ENCODE measurements at places on chromosomes 4 and X. TPM values are rescaled to one million over a fixed set of nuclear protein-coding genes. Genes with fewer than 3 reads are reported as not detected.

H2BW2 gene
- polyA plus RNA-seq: 5.5 TPM

TMEM150C gene
- 7.7 TPM for polyA plus RNA-seq

PNMA5 gene
- 15.8 TPM for polyA plus RNA-seq

EFNB1 gene
- 21.1 TPM for polyA plus RNA-seq

NAA11 gene
- 17.9 TPM for polyA plus RNA-seq

LAMTOR3 gene
- polyA plus RNA-seq: 50.2 TPM

IL13RA2 gene
- 36.5 TPM for polyA plus RNA-seq

ARR3 gene
- not detected for polyA plus RNA-seq

F8A1 gene
- 8.5 TPM for polyA plus RNA-seq

DUSP9 gene
- 2.5 TPM for polyA plus RNA-seq

HS3ST1 gene
- 1.2 TPM for polyA plus RNA-seq

FAM9B gene
- 5.0 TPM for polyA plus RNA-seq

CCKAR gene
- not detected for polyA plus RNA-seq

ZBTB49 gene
- 10.2 TPM for polyA plus RNA-seq

SLC9B1 gene
- polyA plus RNA-seq: 108 TPM

PDGFRA gene
- 26.2 TPM for polyA plus RNA-seq

RADX gene
- 6.2 TPM for polyA plus RNA-seq

GSX2 gene
- 1.1 TPM for polyA plus RNA-seq

CRLF2 gene
- not detected for polyA plus RNA-seq

FAM50A gene
- 29.6 TPM for polyA plus RNA-seq

TENM3 gene
- 10.9 TPM for polyA plus RNA-seq

SLC25A31 gene
- 92.2 TPM for polyA plus RNA-seq

HPSE gene
- 2.0 TPM for polyA plus RNA-seq

WAS gene
- 4.7 TPM for polyA plus RNA-seq

TSPAN6 gene
- polyA plus RNA-seq: 77.3 TPM
